Activated gamma-delta T cell treated with anti-CD3 and anti-CD28 coated beads, Interleukin-2, amount 50 U/mL, for 16 hours (primary cell): ENCODE measurements at places on chromosomes 1 and 21.
A peak's percentile ranks its signal among the peaks of the same experiment; 100 is the strongest.

GRCh38 chr1:167107456-167107855 is 13.6 kb downstream of the STYXL2 start:
- DNase-seq = no peak

GRCh38 chr1:63326473-63327380 is 4.4 kb downstream of the FOXD3 start:
- DNase-seq = no peak

GRCh38 chr1:71861022-71861421 is 421.3 kb downstream of the NEGR1 start:
- DNase-seq = no peak

GRCh38 chr1:116365857-116366256 is 7.2 kb upstream of the ATP1A1 start:
- no peak for DNase-seq

- no peak for DNase-seq
Measured at GRCh38 chr1:48680411-48681035, 96.2 kb downstream of the BEND5 start.

DNA sequence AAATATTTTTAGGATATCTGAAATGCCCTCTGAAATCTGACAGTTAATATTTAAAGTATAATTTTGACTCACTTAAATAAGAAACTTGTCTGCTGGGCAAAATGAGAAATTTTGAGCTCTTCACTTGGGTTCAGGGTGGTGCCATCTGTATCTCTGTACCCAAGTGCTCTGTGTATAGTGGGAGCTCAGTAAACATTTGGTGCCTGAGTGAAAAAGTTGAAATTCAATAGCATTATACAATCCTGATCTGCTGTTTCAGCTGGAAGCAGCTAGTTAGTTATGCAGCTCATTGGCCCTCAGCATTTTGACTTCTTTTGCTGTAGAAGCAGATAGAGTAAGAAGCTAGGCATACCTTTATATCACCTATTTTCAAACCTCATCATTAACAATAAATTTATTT is 73.3 kb downstream of the RPE65 start:
- DNase-seq = no peak

DNA sequence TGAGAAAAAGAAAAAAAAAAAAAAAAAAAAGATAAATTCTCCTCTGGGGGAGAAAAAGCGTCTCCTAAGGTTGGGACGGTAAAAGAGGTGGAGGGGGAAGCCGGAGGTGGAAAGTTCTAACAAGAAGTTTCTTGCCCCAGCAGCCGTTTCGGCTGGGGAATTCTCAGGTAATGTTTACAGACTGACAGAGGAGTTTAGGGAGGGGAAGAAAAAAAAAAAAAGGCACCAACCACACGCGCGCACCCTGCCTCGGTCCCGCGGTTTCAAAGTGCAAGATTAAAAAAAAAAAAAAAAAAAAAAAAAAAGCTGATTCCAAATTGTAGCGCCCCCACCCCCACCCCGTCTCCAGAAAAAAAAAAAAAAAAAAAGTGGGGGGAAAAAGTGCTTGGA is 504 bp downstream of the DHRS3 start:
- peak; percentile 30 for DNase-seq

GRCh38 chr21:43716376-43717165 is 2.4 kb upstream of the PDXK start:
- no peak for DNase-seq
